ENCODE measurements at places on chromosomes 6 and 20.

GRCh38 chr20:14470977-14471661, 133.7 kb upstream of the FLRT3 start:
- no peak for DNase-seq

DNA sequence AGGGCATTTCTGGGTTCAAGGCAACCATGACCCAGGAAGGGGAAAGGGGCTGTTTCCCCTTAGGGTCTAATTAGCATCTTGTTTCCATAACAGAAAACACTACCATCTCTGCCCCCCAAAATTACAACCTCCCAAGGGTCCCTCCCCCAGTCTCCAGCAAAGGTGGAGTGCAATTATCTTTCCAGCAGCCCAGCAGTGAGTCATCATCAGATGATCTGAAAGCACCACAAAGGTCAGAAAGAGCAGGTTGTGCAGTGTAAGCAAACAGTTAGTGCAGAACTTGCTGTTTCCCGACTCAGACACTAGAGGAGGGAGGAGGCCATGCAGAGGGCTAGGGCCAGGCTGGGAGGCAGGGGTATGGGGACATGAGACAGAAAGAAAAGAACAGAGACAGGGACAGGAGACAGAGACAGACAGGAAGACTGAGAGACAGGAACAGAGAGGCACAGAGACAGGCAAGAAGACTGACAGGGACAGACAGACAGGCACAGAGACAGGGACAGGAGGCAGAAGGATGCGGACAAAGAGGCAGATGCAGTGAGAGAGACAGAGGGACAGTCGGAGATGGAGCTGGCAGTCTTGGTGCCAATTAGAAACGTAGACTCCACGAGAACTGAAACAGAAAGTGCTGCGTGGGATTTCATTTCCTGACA, 62.5 kb downstream of the PYGB start:
- DNase-seq: peak; percentile 48

DNA sequence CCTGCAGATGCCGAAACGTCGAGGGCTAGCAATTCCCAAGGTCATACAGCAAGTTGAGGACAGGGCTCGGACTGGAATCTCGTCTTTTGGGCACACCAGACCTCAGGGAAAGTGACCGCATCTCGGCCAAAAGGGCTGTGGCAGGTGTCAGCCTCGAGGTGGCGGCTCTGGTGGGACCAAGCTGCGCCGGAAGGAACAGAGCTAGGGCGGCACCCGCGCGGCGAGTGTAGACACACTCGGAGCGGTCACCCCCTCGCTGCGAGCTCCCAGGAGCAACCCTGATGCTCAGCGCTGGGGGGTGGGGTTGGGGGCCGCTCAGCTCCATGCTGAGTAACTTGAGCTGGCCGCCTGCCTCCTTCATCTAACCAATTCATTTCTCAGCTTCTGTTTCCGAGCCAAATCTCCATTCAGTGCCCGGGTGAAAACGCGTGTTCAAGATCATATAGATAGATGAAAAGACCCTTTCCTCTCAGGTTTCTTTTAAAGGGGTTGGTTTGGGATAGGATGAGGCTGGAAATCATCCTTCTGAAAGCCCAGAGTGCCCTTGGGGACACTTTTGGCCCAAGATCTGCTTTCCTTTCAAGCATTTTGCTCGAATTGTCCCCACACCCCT, 2.2 kb upstream of the TUBB2B start:
- DNase-seq: peak; percentile 87

DNA sequence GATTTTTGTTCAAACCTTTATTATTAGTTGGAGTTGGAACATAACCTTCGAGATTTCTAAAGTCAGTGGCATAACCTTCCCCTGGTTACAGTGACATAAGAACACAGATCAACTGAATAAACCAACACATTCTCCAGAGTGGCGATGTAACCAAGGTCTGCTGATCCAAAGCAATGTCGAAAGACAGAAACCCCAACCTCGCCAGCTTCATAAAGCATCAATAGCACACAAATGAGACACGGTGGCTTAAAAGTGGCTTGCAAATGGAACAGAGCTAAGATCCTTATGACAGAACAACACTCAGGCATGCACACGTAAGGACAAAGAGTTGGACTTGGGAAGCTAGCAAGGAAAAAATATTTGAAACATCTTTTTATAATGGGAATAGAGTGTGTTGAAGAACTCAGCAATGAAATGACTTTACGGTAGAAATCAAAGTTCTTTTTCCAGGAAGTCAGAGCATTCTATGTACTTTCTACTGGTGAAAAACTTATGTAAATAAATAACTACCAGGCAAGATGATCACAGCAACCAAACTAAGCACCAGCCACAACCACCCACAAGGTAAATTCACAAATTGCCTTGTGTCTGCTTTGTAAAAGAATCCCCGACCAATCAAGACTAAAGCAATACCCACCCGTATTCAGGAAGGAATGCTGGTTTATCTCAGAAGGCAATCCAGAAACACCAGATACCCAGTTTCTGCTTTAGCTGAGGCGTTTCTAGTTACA, 61.0 kb upstream of the NHSL1 start:
- no peak for DNase-seq

DNA sequence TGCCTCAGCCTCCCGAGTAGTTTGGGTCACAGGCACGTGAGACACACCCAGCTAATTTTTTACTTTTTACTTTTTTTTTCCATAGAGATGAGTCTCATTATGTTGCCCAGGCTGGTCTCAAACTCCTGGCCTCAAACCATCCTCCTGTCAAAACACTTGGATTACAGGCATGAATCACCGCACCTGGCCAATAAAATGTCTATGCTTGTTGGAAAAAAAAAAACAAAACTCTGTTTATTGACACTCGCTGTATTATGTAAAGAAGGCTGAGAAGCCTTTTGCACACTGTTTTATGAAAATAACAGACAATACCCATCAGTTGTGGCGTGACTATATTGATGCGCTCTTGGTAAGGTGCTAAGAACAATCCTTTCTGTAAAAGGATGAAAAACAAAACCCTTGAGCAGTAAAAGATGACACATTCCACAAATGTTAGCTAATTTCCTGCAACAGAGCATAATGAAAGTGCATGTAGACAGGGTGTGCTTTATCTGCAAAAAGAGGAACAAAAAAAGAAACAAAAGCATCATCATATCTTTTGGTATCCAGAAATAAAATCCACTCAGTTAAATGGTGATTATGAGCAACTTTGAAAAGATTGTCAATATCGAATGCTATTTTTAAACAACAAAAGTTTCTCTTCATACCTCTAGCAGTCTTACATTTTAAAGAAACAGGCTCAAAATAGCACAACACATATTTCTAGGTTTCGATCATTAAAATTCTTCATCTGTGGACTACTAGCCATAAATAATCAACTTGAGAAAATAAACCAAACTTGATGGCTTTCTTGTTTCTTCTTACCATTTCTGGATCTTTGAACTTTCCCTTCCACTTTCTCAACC, 108.3 kb upstream of the PHACTR1 start:
- DNase-seq: no peak

- DNase-seq: no peak
Observed at GRCh38 chr6:34475238-34475682, 9.4 kb downstream of the PACSIN1 start.

- no peak for DNase-seq
Observed at GRCh38 chr6:67722861-67723261, 912.2 kb upstream of the ADGRB3 start.

- DNase-seq: no peak
Observed at GRCh38 chr20:50983321-50983720, 24.7 kb downstream of the MOCS3 start.

GRCh38 chr6:51706086-51706485, 381.3 kb downstream of the PKHD1 start:
- no peak for DNase-seq

GRCh38 chr6:93419304-93420162, at the start of gene EPHA7:
TSS of gene EPHA7 (minus strand) at chr6:93419559. CDS start at chr6:93419341, 218 bp downstream.
- DNase-seq: peak; percentile 98

GRCh38 chr20:24185791-24186190, 197.2 kb upstream of the GGTLC1 start:
- no peak for DNase-seq

GRCh38 chr6:138691595-138692057, 81.9 kb upstream of the CCDC28A start:
- peak; percentile 4 for DNase-seq

GRCh38 chr6:20819774-20820400, 285.6 kb downstream of the CDKAL1 start:
- DNase-seq: no peak

- DNase-seq: no peak
Observed at GRCh38 chr6:47525330-47526057, 47.9 kb downstream of the CD2AP start.

GRCh38 chr20:38225900-38226263, 34.7 kb downstream of the KIAA1755 start:
- DNase-seq: no peak

DNA sequence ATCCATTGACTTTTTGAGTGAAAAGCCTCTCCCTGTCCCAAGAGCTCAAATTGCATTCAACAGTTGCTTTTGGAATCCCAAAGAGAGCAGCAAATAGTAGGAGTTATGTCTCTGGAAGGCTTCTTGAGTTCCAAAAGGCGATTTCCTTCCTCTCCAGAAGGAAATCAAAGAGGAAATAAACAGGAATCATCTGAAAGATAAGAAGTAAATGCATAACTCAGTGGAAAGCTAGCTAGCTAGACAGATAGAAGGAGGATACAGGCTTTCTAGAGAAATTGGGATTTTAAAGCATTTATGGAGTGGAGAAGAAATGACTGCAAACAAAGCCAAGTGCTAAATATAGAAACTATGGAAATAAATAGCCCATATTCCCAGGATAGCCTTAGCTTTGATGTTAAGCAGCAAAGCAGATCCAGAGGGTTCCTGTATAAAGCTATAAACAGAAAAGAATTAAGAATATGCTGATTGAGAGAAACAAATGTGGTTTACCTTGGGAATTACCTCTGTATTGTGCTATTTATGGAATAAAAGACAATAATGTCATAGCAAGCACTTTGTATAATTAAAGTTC, 214.7 kb downstream of the PLCB1 start:
- no peak for DNase-seq

DNA sequence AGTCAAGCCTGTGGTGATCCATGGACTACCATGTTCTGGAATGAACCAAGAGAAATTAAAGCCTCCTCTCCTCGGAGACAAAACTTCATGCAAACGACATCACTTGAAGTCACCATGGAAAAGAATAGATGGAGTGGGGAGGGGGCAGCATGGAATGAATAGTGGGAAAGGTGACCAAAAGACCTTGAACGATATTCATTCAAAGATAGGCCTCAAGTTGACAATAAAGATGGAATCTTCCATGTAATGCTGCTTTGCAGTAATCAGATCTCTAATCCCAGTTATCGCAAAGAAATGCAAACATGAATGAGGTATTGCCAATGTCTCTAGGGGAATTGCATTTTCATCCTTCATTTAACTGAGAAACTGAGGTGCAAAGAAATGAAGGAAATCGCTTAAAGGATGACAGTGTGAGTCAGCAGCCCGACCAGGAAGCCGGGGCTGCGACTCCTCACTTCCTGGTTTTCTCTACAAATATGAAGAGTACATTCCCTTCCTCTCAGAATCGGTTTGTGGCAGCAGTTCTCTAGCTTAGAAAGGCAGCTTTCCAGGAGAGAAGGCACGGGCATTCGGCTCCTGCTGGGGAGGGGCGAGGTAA, 65.6 kb upstream of the RREB1 start:
- DNase-seq: no peak

DNA sequence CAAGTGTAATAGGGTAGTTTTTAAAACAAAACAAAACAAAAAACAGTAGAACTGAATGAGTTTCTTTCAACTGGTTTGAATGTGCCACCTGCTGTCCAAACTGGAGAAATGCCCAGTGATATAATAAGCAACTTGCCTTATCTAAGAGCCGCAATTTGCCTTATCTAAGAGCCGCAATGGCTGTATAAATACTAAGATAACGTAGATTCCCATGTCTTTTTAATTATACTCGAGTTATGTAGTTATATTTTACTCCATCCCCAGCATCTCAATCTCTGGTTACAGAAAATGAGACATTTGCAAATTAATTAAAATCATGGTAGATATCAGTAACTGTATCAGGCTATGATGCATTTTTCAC, 67.2 kb downstream of the RPP40 start:
- DNase-seq: peak; percentile 51

- no peak for DNase-seq
Observed at GRCh38 chr20:19756761-19757486, 1.1 kb upstream of the RIN2 start.

DNA sequence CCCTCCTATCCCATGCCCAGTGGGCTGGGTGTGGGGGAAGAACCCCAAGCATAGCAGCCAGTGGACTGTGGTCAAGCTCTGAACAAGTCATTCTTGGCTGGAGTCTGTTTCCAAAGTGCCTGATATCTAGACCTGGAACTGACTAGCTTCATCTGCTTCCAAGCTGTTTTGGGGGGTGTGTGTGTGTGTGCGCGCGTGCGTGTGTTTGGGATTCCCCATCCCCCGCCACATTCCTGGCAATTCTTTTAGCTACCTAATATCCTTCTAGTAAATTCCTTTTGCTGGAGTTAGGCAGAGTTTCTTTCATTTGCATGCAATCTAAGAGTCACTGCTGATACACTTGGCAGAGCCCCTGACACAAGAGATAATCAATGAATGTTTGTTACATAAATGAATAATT, 7.8 kb downstream of the PAK5 start:
- DNase-seq: no peak

DNA sequence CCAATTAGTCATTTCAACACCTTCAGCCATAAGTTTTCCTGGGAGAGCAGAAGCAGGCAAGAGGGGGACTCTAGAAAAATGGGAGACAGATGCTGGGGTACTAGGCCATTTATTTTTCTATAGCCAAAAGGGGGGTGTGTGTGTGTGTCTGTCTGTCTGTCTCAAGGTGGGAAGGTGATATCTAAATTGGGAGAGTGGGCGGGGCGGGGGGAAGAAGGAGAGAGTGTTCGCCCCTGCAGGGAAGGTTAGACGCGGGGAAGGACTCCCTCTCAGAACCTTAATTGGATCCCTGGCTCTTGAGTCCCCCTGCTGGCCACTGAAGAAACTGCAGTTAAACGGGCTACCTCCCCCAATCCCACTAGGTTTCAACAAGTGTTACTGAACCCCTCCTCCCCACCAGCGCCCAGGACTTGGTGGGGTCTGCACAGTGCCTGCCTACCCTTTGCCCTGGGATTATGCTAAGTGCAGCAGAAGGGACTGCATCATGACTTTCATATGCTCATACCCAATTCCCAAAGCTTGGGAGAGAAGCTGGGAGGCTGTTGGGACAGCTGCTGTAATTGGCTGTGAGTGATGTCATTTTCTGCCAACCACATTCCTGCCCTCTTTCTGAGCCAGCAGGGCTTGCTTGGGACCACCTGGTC, 45.8 kb downstream of the FOXP4 start:
- DNase-seq: peak; percentile 47

DNA sequence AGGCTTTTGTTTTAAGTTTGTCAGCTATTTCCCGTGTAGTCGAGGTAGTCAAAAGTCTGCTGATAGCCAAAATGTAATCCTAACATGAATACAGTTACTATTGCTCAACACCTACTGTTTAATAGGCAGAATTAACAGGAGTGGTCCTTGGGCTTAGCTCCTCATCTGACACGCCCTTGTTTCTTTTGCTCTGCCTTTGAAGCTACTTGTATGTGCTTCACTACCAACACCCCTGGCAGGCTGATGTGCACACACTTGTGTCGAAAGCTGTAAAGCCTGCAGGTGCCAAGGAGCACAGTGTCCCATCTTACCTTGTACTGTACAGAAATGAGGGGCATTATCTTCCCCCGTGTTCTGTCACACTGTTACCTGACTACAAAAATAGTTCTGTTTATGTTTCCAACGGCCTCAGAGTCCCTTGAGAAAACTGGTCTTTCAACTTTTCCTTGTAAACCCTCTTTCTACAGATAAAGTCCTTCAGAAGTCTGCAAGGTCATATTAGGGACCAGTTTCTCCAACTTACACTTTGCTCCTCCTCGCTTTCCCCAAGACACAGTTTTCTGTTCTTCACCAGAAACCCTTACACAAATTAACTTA, 9.3 kb downstream of the SDHAF4 start:
- no peak for DNase-seq

- peak; percentile 45 for DNase-seq
Observed at GRCh38 chr6:89311853-89312531, 3.1 kb downstream of the GABRR2 start.
